Stimulated activated CD8-positive, alpha-beta memory T cell treated with anti-CD3 and anti-CD28 coated beads, Interleukin-15, amount 100 ng/mL, for 1 hour (primary cell): ENCODE measurements at places on chromosomes 3 and 15.
A peak's percentile ranks its signal among the peaks of the same experiment; 100 is the strongest.

- DNase-seq, result no peak
These were observed 728.1 kb downstream of the OTOL1 start for GRCh38 chr3:162224746-162225145.

DNA sequence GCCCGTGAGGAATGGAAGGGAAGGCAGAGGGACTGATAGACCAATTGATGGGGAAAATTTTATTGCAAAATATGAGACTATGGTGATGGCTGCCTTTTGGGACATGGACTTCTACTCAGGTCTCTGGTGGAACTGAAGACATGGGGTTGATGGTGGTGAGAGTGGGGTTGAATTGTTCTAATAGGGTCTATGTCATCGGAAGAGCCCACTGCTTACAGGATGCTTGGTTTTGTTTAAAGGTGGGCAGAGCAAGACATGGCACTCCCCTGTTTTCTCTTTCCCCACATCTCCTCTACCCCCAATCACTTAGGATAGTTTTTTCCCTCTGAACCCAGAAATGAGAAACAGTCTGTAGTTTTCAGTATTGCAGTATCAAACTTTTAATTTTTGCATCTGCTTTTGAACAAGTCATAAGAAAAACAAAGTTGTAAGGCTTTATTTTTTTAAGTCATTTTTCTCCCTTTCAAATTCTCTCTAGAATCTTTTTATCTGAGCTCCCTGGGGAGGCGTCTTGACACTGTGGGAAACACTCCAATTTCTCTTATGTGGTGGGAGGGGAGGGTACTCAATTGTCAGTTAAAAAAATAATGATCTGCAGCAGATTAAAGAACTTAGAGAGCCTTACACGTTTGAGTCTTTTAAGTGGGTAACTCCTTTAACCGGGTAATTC is 276.2 kb upstream of the TBC1D5 start:
- DNase-seq, result no peak

DNA sequence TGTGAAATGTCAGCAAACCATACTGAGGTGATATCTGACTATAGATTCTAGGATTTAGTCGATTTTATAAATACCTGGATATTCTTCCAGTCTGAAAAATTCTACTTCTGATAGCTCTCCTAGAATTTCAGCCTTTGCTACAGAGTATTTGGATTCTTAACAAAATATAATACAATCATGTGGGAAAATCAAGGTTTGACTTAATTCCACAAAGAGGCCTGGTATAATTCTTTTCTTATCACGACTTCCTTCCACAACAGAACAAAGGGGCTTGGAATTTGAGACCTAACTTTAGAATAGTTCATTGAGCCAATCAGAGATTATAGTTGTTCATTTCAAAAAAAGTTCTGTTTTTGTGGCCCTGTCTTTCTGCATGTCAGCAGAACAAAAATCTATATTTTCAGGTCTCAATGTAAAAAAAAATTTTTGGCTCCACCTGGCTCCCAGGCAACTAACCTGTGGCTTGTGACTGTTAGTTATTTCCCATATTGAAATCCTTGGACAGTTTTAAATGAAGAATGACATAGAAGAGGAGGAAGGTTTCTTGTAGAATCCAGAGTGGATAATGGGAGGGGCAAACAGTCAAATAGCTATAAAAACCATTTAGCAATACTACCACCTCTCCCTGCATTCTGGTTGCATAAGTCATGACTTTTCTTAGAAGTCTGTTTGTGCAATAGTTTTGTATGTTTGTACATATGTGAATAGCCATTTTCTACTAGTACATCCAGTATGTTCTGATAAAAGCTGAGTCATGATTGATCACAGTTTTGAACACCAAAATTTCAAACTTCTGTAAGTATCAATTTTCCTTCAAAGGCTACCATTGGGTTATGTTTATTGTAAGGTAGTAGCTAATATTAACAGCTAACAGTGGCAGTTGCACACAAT is 4.0 kb downstream of the TM4SF1 start:
- no peak for DNase-seq

DNA sequence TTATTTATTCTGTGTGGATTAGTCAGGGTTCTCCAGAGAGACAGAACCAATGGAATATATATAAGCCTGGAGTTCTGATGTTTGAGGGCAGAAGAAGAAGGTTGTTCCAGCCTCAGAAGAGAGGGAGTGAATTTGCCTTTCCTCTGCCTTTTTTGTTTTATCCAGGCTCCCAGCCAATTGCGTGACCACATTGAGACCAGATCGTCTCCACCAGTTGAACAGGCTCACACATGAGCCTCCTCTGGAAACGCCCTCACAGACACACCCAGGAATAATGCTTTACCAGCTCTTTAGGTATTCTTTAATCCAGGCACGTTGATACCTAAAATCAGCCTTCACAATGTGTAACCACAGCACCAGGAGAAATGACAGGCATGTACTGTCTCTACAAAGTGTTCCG is 923.1 kb downstream of the TBL1XR1 start:
- no peak for DNase-seq

GRCh38 chr3:65112751-65113300 is 425.0 kb upstream of the ADAMTS9 start:
- no peak for DNase-seq

- peak; percentile 37 for DNase-seq
These were observed at the start of gene IGSF11 for GRCh38 chr3:119034256-119035013. Gene IGSF11, minus strand, starts transcription at chr3:119034846. Its CDS starts 264 bp downstream, at chr3:119034582.

- DNase-seq, result no peak
These were observed 2.0 kb downstream of the ARPP21 start for GRCh38 chr3:35641331-35641730.

DNA sequence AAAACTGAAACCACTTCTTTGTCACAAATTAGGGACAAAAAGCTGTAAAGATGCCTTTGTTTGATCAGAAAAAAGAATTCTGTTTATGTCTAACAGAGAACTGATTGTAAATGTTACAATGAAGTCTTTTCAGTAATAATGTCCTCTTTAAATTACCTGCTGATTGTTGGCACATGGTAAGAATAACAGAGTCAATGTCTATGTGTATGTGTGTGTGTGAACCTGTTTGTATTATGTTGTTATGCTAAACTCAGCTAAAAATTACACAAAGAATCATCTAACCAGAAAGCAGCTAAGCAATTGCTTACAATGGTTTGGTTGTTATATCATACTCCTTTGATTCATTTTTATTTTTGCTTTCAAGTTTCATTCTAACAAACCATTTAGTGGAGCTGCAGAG is 159.1 kb upstream of the PDZRN3 start:
- no peak for DNase-seq

DNA sequence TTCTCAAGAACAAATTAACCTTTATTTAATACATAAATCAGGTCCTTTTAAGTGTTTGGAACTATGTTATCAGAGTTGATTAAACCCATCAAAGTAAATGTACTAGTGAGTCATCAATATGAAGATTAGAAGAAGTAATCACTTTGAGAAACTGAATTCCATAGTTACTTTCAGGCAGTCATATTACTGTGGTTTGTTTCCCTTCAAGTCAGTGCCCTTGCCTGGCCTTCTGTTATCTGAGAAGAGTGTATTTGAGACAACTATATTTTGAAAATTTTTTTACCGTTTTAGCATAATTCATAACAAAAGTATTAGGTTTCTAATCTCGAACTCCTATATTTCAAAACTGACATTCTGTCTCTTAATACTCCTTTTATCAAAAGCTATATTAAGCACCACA is 73.6 kb downstream of the GMPS start:
- DNase-seq, result no peak

DNA sequence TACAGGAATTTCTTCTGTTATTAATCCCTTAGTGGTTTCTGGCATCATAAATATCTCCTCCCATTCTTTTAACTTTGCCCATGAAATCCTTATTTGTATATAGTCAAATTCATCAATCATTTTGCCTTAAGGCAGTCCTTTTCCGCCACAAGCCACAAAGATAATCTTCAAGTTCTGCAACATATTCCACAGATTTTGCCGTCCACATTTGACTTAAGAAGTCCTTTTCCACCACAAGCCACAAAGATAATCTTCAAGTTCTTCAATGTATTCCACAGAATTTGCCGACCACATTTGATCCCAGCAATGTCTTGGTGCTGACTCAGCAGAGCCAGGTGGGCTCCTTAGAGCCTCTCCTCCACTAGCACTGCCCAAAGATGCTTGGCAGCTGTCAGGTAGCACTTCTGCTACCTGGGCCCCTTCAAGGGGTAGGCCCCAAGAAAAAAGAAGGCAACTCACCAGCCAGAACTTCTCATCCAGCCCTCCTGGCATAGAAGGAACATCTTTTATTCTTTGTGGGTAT is 35.0 kb downstream of the SEC22C start:
- DNase-seq, result no peak

- DNase-seq, result no peak
These were observed 536 bp downstream of the SEC61A1 start for GRCh38 chr3:128052595-128053351.

DNA sequence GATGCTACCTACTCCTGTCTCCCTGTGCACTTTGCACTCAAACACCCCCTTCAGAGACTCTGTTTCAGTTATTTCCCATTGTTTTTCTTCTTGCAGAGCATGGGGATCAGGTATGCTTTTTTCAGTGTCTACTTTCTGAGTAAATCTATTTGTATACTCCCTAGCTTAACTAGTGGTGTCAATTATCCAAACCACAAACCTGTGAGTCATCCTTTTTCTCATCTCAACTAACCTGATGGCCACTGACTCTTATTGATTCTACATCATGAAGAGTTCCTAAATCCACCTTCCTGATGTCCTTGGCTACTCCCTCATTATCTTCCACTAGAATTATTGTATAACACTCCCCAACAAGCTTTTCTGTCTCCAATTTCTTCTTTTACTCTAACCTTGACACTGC is 68.0 kb downstream of the DIPK2A start:
- DNase-seq, result no peak

GRCh38 chr3:52845691-52846431 is 11.0 kb upstream of the MUSTN1 start:
- no peak for DNase-seq

GRCh38 chr3:150252462-150252861 is 155.6 kb upstream of the TSC22D2 start:
- DNase-seq, result no peak

DNA sequence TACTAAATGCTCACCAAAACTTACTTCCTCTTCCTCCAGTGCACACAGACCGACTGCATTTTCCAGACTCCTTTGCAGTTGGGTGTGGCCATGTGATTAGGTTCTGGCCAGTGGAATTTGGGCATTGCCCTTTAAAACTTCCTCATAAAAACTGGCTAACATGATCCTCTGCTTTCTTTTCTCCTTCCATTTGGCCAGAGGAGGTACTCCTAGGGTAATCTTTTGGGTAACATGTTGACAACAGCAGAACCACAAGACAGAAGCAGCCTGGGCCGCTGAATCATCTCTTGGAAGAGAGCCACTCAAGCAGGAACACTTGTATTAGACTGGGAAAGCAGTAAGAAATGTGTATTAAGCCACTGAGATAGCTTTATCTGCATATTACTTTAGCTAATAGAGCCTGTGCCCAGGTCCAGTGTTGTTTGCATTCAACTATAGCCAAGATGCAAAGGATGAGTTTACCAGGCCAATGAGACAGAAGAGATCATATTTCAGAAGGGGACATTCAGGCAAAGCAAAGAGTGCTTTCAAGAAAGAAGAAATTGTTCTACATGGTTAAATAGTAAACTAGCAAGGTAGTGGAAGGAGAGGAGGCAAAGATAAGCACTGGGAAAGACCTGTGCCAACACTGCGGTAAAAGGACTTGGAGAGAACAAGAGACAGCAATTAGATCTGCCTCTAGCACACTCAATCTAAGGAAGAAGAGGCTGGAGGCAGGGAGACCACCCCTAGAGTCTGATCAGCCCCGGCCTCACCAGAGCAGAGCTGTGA is 79.8 kb downstream of the PLCH1 start:
- no peak for DNase-seq

DNA sequence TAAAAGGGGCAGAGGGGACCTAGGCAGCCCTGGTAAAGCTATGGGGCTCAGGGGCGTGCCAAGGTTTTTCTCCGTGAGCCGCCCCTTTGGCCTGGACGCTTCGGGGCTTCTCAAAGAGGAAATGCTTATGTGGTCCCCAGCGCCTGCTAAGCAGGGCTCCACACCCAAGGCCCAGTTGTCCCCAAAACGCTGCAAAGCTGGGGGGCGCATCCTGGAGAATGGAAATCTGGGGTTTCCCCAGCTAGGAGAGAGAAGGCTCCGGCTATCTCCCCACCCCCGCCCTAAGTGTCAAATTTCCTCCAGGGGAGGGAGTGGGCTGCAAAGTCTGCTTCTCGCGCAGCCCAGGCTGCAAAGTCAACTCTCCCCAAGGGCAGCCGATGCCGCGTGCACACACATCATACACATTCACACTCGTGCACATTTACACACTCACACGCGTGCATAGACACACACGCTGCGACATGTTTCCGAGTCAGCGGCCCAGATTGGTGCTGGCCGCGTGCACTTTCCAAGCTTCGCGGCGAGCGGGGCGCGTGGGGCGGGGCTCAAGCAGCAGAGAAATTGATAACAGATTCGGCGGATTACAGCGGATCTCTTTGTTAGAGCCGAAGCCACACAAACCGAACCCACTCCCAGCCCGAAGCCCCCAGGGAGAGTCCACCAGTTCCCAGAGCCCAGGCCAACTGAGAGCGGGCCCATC is 4.5 kb downstream of the WNT5A start:
- DNase-seq, result no peak

- no peak for DNase-seq
These were observed 1.2 kb upstream of the HGD start for GRCh38 chr3:120683213-120683612.

- no peak for DNase-seq
These were observed 272.5 kb upstream of the TGFBR2 start for GRCh38 chr3:30333903-30334302.

- DNase-seq, result no peak
These were observed 55.8 kb downstream of the GUCA1C start for GRCh38 chr3:108897883-108898282.

GRCh38 chr3:69763458-69763857 is 24.2 kb downstream of the MITF start:
- DNase-seq, result no peak

GRCh38 chr3:147297761-147298350 is 108.5 kb downstream of the ZIC4 start:
- no peak for DNase-seq

DNA sequence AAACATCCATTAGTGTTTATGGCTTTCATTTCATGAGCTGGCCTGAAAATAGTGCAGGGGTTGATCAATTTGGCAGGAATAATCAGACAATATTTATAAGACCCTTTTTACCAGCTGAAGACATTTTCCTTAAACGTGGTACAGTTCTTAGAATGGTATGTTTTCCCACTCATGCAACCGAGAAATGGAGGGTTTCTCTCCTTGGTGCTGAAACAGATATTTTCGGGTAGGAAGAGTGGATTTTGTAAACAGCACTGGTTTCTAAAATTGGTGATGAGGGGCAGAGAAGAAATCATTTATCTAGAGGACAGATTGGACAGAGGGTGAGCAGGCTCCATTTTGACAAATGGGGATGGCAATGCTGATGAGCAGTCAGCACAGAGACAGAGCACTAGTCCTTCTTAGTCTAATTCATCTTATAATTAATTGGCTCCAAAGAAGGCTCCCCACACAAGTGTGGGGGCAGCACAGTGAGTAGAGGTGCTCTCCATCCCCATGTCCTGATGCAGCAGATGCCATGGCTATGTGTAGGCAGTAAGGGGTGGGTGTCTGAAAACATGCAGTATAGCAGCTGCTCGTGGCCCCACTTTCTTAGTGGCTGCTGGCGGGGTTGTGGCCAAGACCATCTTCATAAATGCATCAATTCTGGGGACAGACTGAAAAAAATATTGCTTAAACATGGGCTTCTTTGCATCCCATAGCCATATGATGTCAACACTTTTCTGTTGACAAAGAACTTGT is 18.1 kb upstream of the SLC7A14 start:
- no peak for DNase-seq
